ENCODE measurements at places on chromosomes 2 and 18. TPM values are rescaled to one million over a fixed set of nuclear protein-coding genes. Genes with fewer than 3 reads are reported as not detected.

The RTP5 gene
- polyA plus RNA-seq, result not detected

The DCDC2C gene
- not detected for polyA plus RNA-seq

The CXXC1 gene
- polyA plus RNA-seq, result 36.2 TPM

The RAB12 gene
- polyA plus RNA-seq, result 62.9 TPM

The HTR2B gene
- polyA plus RNA-seq, result 0.61 TPM

The POTEC gene
- not detected for polyA plus RNA-seq

The C2orf81 gene
- polyA plus RNA-seq, result 1.1 TPM

The SULT1C4 gene
- 0.95 TPM for polyA plus RNA-seq

The CHRND gene
- polyA plus RNA-seq, result not detected

The DPP10 gene
- not detected for polyA plus RNA-seq

The SEC11C gene
- polyA plus RNA-seq, result 16.9 TPM

The LIPG gene
- polyA plus RNA-seq, result 7.2 TPM

The PRSS56 gene
- polyA plus RNA-seq, result 0.11 TPM

The CCDC121 gene
- 3.5 TPM for polyA plus RNA-seq

The GREB1L gene
- polyA plus RNA-seq, result 4.0 TPM

The VWC2L gene
- not detected for polyA plus RNA-seq

The VWA3B gene
- 0.11 TPM for polyA plus RNA-seq

The CRYGC gene
- polyA plus RNA-seq, result not detected

The C2orf68 gene
- 14.3 TPM for polyA plus RNA-seq

The SPDYA gene
- 0.06 TPM for polyA plus RNA-seq

The GALNT5 gene
- polyA plus RNA-seq, result 0.04 TPM

The EVA1A gene
- 0.19 TPM for polyA plus RNA-seq

The VIL1 gene
- polyA plus RNA-seq, result 0.07 TPM

The TWIST2 gene
- polyA plus RNA-seq, result 1.4 TPM

The RIOK3 gene
- polyA plus RNA-seq, result 57.9 TPM

The CXCR1 gene
- polyA plus RNA-seq, result 0.22 TPM

The GPAT2 gene
- 5.6 TPM for polyA plus RNA-seq

The CTAGE1 gene
- polyA plus RNA-seq, result 0.03 TPM

The CAPN14 gene
- 0.04 TPM for polyA plus RNA-seq

The REG1B gene
- polyA plus RNA-seq, result 0.27 TPM

The RAX gene
- polyA plus RNA-seq, result not detected

The EHD3 gene
- polyA plus RNA-seq, result 10.2 TPM

The TCF23 gene
- polyA plus RNA-seq, result 0.04 TPM

The IL36A gene
- polyA plus RNA-seq, result not detected

The RAPGEF4 gene
- polyA plus RNA-seq, result 1.3 TPM

The DLX2 gene
- polyA plus RNA-seq, result not detected

The ATP5MC3 gene
- polyA plus RNA-seq, result 1,066 TPM

The ZSCAN30 gene
- polyA plus RNA-seq, result 17.1 TPM

The SCYGR4 gene
- polyA plus RNA-seq, result not detected

The MC5R gene
- not detected for polyA plus RNA-seq

The EGR4 gene
- not detected for polyA plus RNA-seq

The GPR39 gene
- polyA plus RNA-seq, result not detected

The FOXD4L1 gene
- 0.08 TPM for polyA plus RNA-seq

Measured in heart left ventricle (tissue), 16 donors.